HCT116 (cell line): ENCODE measurements at places on chromosomes 2 and 18. TPM values are rescaled to one million over a fixed set of nuclear protein-coding genes. Genes with fewer than 3 reads are reported as not detected.
A peak's percentile ranks its signal among the peaks of the same experiment; 100 is the strongest.

DNA sequence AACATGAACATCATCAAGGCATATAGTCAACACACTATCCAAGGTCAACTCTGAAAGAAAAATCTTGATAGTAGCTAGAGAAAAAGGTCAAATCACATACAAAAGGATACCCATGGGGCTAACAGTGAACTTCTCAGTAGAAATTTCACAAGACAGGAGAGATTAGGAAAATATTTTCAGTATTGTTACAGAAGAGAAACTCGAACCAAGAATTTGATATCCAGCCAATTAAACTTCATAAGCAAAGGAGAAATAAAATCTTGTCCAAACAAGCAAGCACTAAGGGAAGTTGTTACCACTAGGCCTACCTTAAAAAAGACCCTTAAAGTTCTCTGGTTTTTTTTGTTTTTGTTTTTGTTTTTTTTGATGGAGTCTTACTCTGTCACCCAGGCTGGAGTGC is 242.5 kb downstream of the EXOC6B start:
- no peak for DNase-seq
- no peaks in the 10 kb centered on the region for H3K27me3 ChIP-seq
- H3K27ac ChIP-seq, result no peak overlapping the region
- no peaks in the 10 kb centered on the region for H3K4me1 ChIP-seq

GRCh38 chr18:50298443-50299284 is 11.2 kb upstream of the CXXC1 start:
- no peaks in the 10 kb centered on the region for H3K36me3 ChIP-seq
- no peaks in the 10 kb centered on the region for H3K27me3 ChIP-seq
- DNase-seq, result no peak
- H3K4me1 ChIP-seq, result no peaks in the 10 kb centered on the region
- H3K27ac ChIP-seq, result no peak overlapping the region

DNA sequence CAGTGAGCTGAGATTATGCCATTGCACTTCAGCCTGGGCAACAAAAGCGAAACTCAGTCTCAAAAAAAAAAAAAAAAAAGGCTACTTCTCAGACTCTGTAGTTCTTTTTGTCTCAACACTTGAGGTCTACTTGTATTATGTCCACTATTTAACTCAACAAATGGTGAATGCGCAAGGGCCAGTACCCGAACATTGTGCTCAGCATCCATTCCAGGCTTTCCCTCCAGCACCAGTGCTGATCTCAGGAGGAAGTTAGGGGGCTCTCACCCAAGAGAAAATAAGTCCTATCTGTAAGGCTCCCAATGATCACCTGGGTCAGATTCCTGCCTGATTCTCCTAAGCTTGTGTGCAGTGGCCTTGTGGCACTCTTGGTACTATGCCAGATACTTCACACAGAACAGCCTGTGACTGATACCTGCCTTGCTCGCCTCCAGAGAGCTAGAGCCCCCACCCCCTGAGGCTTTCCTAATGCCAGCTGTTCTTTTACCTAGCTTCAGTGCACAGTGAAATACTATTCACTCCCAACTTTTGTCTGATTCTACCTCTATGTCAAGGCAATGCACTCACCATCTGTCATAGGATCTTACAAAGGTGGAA is 74.9 kb downstream of the INO80D start:
- no peaks in the 10 kb centered on the region for H3K27me3 ChIP-seq
- no peaks in the 10 kb centered on the region; the same call in 1 of the 2 replicates for H3K4me1 ChIP-seq
- H3K4me3 ChIP-seq, result no peak overlapping the region
- no peak for DNase-seq
- H3K27ac ChIP-seq, result no peak overlapping the region

- peaks cover 44% of the 10 kb centered on the region for H3K4me1 ChIP-seq
- H3K27me3 ChIP-seq, result no peaks in the 10 kb centered on the region
- no peaks in the 10 kb centered on the region for H3K36me3 ChIP-seq
- DNase-seq, result no peak
- H3K4me3 ChIP-seq, result no peak overlapping the region
Observed at GRCh38 chr2:11750917-11751316, 4.5 kb downstream of the LPIN1 start.

DNA sequence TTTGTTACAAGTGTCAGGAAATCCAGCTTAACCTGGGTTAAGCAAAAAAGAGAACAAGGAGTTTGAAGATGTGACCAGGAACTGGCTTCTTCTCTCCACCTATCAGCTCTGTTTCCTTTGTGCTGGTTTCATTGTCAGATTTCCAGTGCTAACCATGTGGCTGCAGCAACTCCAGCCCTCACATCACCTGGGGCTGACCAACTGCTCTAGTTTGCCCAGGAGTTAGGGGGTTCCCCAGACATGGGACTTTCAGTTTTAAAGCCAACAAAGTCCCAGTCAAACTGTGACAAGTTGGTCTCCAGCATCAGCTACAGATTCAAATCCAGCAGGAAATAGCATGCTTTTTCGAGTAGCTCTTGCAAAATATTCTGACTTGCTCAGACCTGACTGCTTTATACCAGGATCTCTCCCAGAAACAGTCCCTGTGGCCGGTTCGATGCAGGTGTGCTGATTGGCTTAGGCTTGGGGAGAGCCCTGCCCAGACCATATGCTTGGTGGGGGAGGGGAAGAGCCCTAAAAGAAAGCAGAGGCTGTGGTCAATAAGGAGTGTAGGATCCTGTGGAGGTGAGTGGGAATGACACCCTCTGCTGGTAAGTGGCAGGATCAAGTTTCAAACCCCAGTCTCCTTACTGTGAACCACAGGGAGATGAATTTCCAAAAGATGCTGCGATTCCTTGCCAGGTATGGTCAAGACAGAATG is 49.5 kb downstream of the KCNE4 start:
- H3K27me3 ChIP-seq, result no peaks in the 10 kb centered on the region
- no peak overlapping the region for H3K4me3 ChIP-seq
- no peaks in the 10 kb centered on the region for H3K36me3 ChIP-seq
- no peak overlapping the region; the same call in 1 of the 2 replicates for H3K27ac ChIP-seq
- DNase-seq, result peak; percentile 73
- H3K4me1 ChIP-seq, result peaks cover 15% of the 10 kb centered on the region

- DNase-seq, result no peak
- H3K4me1 ChIP-seq, result no peaks in the 10 kb centered on the region
- no peaks in the 10 kb centered on the region for H3K36me3 ChIP-seq
- no peak overlapping the region for H3K27ac ChIP-seq
Observed at GRCh38 chr2:220499225-220499624, 871.8 kb downstream of the SLC4A3 start.

DNA sequence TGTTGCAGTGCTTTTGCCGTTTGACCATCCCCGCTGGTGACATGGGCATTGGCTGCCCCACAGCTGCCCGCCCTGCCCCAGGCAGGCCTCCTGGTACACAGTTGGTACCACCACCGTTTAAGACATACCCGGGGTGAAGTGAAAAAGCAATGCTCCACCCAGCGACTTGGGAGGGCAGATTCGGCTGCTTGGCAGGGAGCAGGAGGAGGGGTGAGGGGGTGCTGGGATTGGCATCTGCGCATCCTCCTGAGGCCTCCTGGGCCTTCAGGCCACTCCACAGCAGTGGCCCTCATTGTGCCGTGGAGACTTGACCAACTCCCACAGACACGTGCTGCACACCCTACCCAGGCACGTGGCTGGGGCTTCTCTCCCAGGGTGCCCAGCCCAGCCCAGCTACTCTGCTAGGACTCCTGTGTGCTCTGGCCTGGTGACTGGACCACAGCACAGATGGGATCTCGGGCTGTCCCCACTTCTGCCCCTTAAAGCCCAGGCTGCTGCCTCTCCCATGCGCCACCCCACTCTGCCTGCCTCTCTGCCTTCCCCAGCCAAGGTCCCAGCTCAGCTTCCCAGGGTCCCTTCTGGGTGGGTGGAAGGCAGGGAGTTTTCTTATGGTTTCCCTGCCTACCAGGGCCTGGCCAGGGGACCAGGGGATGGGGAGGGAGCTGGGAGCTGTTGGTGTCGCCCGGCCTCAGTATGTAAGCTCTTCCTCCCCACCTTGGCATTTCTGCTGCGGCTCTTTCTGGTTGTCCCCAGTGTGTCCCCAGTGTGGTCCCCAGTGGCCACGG is 157.0 kb upstream of the HS6ST1 start:
- no peaks in the 10 kb centered on the region for H3K4me1 ChIP-seq
- peaks cover 3% of the 10 kb centered on the region; the same call in 1 of the 2 replicates for H3K27me3 ChIP-seq
- DNase-seq, result no peak
- H3K4me3 ChIP-seq, result no peak overlapping the region
- no peaks in the 10 kb centered on the region for H3K36me3 ChIP-seq
- no peak overlapping the region for H3K27ac ChIP-seq

DNA sequence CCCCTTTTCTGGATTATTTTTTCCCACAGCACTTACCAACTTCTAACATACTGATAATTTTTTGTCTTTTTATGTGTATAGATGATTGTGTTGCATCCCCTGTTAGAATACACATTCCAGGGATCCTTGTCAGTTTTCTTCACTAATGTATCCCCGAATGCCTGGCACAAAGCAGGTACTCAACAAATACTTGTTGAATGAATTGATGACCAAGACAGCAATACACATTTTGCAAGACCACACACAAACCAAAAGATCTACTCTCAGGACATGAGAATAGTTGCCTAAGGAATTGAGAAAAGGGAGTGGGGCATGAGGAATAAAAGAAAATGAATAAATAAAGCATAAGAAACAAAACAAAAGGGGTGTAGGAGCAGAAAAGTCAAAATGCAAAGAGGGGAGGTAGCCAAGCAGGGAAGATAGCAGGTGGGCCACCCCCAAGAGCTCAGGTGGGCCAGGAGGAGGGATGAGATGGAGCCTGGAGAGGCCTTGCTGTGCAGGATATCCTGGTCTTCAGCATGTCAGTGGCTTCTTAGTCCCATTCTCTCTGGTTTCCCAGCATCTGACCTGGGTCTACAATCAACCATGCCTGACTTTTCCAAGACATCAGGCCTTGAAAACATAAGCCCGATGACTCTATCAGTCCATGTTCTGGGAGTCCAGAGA is 38.5 kb upstream of the FZD7 start:
- no peak overlapping the region for H3K27ac ChIP-seq
- H3K4me3 ChIP-seq, result no peak overlapping the region
- H3K36me3 ChIP-seq, result no peaks in the 10 kb centered on the region
- no peaks in the 10 kb centered on the region for H3K4me1 ChIP-seq
- H3K27me3 ChIP-seq, result no peaks in the 10 kb centered on the region

DNA sequence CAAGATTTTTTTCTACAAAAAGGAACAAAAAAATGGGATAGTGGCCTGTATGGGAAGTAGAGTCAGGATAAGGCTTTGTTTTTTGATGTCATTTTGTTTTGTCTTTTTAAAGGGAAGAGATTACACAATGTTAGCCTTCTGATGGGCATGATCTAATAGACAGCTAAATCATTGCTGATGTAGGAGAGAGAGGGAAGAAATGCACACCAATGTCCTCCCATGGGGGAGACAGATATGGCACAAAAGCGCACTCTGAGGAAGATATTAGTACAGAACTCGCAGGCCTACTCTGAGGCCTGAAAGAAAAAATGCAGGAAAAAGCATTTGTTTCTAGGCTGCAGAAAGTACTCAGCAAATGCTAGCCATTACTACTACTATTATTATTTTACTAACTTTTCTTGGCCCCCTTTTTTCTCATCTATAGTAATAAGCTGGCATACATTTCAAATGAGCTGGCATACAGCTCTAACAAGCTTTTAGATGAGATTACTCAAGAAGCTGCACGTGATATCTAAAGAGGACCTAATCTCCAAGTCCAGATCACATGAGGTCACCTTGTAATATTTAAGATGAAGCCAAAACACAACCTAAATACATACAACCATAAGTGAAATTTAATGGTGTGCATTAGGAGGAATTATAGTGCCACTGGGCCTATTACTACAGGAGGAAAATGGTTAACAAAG is 269.4 kb upstream of the TANK start:
- no peaks in the 10 kb centered on the region for H3K4me1 ChIP-seq
- no peaks in the 10 kb centered on the region for H3K27me3 ChIP-seq

- H3K27me3 ChIP-seq, result no peaks in the 10 kb centered on the region
- no peak overlapping the region for H3K4me3 ChIP-seq
- peaks cover 15% of the 10 kb centered on the region; the same call in 1 of the 2 replicates for H3K4me1 ChIP-seq
- no peak for DNase-seq
Observed at GRCh38 chr2:67400560-67401485, 3.7 kb downstream of the ETAA1 start.

- H3K4me3 ChIP-seq, result no peak overlapping the region
- H3K36me3 ChIP-seq, result no peaks in the 10 kb centered on the region
- no peaks in the 10 kb centered on the region for H3K4me1 ChIP-seq
Observed at GRCh38 chr2:215728504-215729065, 284.8 kb downstream of the MREG start.

DNA sequence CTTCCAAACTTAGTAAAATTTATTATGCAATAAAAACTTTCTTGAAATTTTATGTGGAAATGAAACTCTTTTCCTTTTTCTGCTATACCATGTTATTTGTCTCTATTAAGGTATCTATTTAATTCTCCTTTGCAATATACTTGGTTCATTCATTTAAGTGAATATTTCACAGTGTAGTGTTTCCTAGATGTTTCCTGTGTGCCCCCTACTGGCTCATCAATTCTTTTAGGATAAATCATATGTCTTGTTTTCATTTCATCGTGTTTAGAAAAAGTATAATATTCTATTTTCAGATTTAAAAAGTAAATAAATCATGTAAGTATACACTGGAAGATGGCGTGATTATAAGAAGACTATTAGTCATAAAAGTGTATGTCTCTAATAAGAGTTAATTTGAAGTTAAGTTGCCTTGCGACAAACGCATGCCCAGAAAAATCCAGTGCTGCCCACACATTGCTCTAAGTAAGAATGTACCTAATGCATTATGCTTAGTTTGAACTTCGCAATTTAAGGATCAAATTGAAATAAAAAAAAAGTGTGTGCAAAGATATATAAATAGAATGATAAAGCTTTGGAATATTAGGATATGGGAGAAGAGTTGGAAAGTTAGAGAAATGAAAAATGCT is 525.4 kb downstream of the KCNJ3 start:
- H3K4me3 ChIP-seq, result no peak overlapping the region
- DNase-seq, result peak; percentile 26
- H3K27me3 ChIP-seq, result no peaks in the 10 kb centered on the region
- no peak overlapping the region for H3K27ac ChIP-seq
- no peaks in the 10 kb centered on the region for H3K4me1 ChIP-seq

DNA sequence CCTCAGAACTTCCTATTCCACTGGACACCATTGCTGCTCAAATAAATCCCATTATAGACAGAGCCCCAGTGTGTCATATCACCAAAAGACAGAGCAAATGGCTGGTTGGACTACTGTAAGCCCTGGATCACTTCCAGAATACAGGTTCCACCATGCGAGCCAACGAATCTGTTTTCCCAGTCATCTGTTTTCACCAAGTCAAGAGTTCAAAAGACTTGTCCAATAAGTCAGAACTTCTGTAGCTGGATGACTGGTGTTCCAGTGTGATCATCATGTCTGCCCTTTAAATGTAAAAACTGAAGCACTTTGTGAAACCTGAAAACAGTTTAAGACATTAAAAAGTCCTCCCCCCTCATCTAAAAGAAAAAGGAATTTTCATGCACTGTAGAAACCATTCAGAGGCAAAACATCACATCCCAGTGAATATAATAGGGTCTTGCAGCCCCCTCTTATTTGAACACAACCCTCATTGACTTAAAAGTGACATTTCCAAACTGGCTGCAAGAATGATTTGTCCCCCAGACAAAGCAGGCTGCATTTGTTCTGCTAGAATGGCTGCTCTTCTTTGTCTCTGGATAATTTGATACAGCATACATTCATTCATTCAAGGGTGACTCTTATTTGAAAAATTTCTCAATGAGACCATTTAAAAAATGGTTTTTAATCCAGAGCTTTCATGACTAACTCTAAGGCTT is 64.6 kb upstream of the TANC1 start:
- DNase-seq, result no peak
- H3K36me3 ChIP-seq, result no peaks in the 10 kb centered on the region
- no peak overlapping the region for H3K4me3 ChIP-seq
- no peak overlapping the region for H3K27ac ChIP-seq
- peaks cover 4% of the 10 kb centered on the region; the same call in 1 of the 2 replicates for H3K4me1 ChIP-seq

MOGAT1 gene
- total RNA-seq, result 0.22 TPM

EML6 gene
- total RNA-seq, result 6.6 TPM
